ENCODE measurements at places on chromosomes 4 and X.

- no peak for DNase-seq
These were observed 205.7 kb downstream of the CHIC2 start for GRCh38 chr4:53858744-53859143.

GRCh38 chr4:74056114-74056857 lies 17.8 kb upstream of the CXCL3 start:
- DNase-seq, result no peak

- DNase-seq, result no peak
These were observed 77.6 kb upstream of the RAB40AL start for GRCh38 chrX:102859550-102859871.

- no peak for DNase-seq
These were observed 19.3 kb downstream of the DCTD start for GRCh38 chr4:182897601-182898478.

DNA sequence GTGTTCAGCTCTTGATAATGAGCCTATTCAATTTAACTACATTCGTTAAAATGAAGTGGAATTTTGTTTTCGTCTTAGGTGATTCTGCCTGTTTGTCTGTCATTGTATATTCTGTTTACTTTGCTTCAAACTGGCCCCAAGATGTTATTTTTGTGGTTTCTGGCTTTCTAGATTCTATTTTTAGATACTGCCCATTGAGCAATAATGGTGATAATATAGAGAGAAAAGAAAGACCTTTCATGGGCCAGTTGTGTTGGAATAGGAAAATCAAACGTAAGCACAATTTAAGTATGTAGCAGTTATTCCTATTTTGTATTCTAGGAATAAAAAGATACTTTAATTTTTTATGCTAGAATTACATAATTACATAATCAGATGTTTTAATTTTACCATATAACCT lies 4.0 kb downstream of the CDKN2AIP start:
- no peak for DNase-seq

GRCh38 chrX:10120331-10120730 lies 36.4 kb upstream of the CLCN4 start:
- DNase-seq, result no peak

- no peak for DNase-seq
These were observed 1.0 kb upstream of the PIN4 start for GRCh38 chrX:72180539-72180938.

- no peak for DNase-seq
These were observed 1.6 kb downstream of the ANKRD50 start for GRCh38 chr4:124710911-124711310.

GRCh38 chr4:38537666-38538065 lies 126.3 kb upstream of the KLF3 start:
- DNase-seq, result no peak

- no peak for DNase-seq
These were observed 137.3 kb upstream of the FTHL17 start for GRCh38 chrX:31209005-31209628.

DNA sequence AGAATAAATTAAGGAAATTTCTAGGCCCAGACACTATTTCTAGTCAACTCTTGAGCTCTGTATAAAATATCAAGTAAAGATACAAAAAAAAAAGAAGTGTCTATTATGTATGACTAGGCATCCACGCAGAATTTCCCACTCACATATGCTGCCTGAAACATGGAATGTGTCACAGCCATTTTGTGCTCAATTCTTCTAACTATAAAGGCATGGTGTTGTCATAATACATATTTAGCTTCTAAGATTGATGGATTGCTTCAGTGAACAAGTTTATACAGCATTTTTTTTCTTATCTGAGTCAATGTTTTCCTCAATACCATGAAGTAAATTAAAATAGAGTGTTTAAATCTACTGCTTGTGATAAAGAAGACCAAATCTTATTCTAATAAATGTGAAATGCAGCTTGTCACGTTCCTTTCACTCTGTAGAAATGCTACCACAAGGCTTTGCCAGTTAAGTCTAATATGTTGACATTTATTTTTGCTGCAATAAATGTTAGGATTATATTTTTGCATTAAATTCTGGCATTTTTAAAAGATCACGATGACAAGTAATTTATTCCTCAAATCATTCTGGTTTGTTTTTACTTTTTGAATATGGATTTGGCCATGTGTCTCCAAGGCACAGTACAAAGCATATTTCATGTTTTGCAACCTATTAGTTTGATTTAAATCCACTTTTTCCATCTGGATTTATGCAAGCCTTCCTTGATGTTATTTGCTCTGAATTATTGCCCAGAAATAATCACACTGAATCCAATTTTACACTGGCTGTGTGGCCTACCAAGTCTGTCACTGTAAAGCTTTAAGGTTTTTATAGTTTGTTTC lies 1829.0 kb upstream of the PCDH7 start:
- DNase-seq, result no peak

GRCh38 chr4:41814565-41814964 lies 66.0 kb upstream of the PHOX2B start:
- no peak for DNase-seq

DNA sequence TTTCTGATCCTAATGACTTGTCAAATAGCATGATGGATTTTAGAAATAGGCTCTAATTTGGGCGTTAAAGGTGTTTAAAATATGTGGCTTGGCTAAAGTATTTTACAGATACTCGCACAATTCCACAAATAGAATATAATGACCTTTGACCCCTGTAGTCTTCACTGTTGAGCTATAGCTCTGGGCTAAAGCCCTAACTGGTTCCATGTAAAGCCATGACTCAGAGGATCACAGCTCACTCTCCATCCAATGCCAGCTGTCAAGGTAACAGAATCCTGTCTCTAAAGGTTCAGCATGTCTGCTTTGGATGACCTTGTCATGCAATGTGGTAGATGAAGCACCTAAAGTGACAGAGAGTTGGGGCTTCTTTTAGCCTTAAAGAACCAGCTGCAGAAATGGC lies 42.5 kb downstream of the TLR10 start:
- no peak for DNase-seq

- DNase-seq, result no peak
These were observed 67.7 kb upstream of the PGRMC2 start for GRCh38 chr4:128355305-128355704.

DNA sequence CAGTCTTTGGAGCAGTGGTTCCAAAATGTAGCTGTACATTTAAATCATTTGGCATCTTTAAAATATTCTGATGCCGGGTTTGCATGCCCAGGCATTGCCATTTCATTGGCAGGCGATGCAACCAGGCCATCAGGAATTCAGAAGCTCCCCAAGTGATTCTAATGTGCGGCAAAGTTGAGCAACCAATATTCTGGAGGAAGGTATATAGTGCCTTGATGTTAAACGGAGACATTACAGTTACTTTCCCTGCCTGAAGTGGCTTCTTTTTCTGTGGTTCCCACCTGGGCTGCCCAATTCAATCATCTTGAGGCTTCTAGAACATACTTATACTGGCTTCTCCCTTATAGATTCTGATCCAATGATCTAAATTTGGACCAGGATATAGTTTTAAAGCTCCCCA lies 68.7 kb upstream of the PGM2 start:
- DNase-seq, result no peak

- DNase-seq, result no peak
These were observed 251.1 kb downstream of the DCLK2 start for GRCh38 chr4:150329373-150329772.

DNA sequence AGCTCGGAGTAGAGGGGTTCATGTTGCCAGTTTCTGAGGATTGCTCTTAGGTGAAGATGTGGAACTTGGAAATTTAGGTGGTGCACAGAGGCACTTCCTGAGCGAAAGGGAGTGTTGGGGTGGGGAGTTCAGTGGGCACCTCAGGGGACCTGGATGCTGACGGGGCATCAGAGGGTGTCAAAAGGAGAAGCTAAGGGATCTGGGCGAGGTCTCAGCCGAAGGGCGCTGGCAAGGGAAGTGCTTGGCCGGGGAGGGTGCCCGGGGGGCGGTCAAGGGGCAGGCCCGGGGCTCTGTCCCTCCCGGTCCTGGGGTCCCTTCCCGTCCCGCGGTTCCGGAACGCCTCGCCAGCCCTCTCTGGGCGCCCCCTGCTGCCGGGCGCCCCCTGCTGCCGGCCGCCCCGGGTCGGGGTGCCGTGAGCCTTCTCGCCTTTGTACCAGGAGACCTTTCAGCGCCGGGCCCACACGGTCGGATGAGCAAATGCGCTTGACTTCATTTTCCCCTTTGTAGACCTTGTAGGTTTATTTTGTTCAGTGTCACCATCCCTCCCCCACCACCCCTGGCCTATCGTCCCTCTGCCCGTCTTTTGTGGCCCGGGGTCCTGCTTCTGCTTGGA lies 3.0 kb upstream of the PHOX2B start:
- no peak for DNase-seq

GRCh38 chr4:102080184-102080583 lies 265.1 kb downstream of the SLC39A8 start:
- DNase-seq, result no peak

GRCh38 chrX:155221351-155221750 lies 5.1 kb downstream of the VBP1 start:
- no peak for DNase-seq

DNA sequence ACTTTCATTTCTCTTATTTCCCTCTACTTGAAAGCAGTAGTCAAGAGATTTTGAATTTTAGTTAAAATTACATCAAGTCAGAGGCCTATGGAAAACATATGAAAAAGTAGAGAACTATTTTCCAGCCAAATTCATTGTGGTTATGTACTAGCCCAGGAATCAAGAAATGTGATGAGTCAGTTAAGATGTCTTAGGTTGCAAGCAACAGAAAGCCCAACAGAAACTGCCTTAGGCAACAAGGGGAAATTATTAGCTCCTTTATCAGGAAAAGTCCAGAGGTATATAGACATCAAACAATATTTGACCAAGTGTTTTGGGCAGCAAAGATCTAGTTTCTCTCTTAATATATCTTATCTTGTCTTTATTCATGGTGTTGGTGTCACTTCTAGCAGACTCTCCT lies 37.8 kb upstream of the FRMD7 start:
- no peak for DNase-seq

- no peak for DNase-seq
These were observed 91.6 kb downstream of the AREG start for GRCh38 chr4:74536557-74536956.

GRCh38 chrX:41449615-41450014 lies 2.5 kb downstream of the NYX start:
- DNase-seq, result no peak

DNA sequence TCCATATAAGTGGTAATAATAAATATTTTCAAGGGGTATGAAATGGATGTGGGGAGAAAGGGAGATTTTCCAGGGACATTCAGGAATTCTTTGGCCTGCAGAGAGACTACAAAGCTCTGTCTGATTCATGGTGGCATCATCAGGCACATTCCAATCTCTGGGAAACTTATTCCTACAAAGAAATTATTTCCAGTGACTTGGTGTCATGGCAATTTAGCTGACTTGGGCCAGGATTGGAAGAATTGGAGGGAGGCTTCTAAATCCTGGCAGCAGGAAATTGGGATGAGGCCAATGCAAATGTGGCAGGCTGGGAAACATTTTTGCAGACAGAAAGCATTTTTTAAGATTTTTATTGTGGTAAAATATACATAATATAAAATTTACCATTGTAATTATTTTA lies 204.6 kb downstream of the RTL9 start:
- DNase-seq, result no peak

DNA sequence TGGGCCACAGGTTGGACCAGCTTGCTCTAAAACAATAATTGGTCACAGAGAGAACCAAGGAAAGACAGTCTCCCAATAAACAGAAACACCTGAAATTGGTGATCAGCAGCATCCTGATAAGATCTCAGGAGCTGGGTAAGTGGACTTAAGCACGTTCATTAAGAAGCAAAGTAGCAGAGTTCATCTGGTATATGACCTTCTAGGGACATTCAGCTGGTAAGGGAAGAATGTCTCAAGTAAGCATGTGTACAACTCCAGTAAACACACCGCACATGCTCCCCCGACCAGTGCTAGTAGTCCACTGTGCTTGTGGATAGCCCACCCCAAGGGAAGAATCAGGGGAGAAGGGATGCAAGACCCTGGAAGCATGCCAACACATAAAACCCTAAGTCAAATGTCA lies 216.9 kb downstream of the EPHA5 start:
- DNase-seq, result no peak

DNA sequence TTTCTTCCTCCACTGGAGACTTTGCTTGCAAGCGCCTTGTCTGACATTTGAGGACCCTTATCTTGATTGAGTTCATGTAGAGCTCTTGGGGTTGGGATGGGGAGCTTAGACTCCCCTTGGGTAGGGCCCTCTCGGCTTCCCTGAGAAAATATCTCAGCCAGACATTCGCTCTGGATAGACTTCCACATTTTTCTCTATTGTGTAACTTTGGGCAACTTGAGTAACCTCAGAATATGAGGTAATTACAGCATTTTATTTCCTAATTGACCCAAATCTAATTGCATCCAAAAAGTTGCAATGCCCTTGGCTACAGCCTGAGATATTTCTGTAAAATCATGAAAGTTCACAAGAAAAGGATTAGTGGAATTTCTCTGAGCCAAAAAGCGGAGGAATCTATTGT lies 102.8 kb upstream of the MXRA5 start:
- no peak for DNase-seq

DNA sequence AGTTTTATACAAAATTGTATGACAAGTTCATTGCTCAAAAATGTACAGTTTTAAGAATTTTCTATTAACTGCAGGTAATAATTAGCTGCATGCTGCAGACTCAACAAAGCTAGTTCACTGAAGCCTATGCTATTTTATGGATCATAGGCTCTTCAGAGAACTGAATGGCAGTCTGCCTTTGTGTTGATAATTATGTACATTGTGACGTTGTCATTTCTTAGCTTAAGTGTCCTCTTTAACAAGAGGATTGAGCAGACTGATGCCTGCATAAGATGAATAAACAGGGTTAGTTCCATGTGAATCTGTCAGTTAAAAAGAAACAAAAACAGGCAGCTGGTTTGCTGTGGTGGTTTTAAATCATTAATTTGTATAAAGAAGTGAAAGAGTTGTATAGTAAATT lies 131.0 kb downstream of the TET2 start:
- no peak for DNase-seq

DNA sequence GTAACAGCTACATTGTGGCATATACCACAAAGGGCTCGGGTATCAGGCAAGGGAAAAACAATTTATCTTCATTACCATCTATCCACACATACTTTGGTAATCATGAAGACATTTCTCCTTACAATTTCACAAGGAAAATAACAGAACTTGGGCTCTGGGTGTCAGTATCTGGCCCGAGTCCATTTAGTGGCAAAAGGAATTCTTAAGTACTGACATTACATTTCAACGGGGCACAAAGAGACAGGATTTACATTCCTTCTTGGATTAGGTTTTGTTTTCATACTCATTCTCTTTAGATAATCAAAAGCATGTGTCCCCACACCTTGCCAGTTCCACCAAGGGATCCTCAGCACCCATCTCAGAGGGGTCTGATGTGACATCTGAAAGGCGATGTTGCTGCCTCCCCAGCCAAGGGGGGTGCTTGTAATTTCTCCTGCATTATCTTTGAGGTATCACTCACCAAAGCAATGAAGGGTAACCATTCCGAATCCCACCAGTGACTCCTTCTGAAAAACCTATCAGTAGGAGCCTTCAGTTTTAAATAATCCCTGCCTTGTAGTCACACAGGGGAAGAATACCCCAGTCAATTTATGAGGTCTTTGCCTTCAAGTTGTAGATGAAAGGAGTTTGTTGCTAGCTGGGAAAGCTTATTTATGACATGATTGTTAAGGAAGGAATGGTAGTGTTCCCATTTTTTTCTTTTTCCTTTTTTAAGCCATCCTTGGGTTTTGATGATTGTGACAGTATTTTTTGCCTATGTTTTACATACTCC lies 118.6 kb downstream of the PALLD start:
- DNase-seq, result no peak

GRCh38 chrX:148620023-148620422 lies 119.6 kb downstream of the AFF2 start:
- DNase-seq, result no peak

Measured in cerebellar nuclear complex (tissue), 1 donor.